PC-9 (cell line): ENCODE measurements at places on chromosomes 13 and 19.

DNA sequence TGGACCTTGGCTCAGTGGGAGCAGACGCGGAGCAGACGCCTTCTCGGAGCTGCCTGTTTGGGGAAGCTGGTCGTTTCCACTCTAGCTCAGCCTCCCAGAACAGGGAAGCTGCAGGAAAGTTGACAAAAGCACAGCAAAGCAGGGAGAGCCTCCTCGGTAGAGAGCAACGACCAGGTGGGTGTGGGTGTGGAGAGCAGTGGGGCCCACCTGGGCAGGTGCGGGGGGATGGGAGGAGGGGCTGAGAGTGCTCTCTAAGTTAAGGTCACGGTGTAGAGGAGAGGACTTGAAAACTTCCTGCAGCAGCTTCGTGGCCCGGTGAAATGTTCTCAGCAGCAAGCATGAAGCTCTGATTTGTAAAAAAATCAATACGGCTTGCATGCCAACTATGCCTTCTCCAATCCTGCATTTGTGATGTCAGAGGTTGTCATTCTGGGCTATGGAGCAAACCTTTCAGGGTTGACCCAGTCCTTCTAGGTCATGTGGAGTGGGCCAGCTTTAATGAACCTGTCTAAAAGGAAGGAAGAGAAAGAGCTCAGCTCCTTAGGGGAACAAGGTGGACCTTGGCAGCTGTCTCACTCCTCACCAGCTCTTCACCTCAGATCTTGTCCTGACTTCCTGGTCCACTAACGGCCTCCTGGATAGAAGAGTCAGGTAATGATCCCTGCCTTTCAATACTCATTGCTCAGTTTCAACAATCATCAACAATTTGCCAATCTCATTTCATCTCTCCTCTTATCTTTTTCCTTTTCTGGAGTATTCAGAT is 85.8 kb upstream of the UBL3 start:
- DNase-seq, result peak; percentile 24

- DNase-seq, result no peak
These were observed 2020.6 kb upstream of the PCDH20 start for GRCh38 chr13:63436325-63436668.

DNA sequence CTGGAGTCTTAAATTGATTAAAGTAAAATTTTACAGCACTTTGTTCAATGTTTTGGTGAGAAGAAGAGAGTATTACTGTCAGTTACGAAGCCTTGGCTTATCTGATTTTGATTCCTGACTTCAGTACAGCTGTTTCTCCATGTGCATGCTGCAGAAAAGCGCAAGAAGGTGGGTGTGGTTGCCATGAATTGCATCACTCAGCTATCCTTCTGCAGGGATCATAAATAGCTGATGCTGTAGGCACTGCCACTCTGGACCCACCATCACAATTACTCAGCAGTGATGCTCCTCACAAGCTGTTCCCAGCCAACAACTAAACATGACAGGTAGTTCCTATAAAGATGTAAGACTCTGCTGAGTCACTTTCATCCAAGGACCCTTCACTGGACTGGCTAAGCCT is 321.2 kb downstream of the IRS2 start:
- no peak for DNase-seq

DNA sequence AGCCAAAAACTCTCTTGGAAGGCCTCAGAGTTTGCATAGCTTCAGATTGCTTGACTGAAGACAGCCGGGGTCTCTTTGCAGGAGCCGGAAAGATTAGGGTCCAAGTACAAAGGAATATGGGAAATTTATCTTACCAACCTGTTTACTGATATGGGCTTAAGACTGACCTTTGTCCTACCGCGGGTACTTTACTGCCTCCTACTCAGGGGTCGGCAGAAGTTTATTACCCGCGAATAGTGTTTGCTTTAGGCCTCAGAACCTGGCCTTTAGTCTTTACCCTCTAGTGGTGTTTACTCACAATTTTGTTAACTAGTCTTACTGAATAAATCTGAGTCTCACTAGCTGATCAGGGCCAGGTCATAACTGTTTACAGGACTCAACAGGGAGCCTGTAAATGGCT is 765.4 kb upstream of the SPRY2 start:
- no peak for DNase-seq

DNA sequence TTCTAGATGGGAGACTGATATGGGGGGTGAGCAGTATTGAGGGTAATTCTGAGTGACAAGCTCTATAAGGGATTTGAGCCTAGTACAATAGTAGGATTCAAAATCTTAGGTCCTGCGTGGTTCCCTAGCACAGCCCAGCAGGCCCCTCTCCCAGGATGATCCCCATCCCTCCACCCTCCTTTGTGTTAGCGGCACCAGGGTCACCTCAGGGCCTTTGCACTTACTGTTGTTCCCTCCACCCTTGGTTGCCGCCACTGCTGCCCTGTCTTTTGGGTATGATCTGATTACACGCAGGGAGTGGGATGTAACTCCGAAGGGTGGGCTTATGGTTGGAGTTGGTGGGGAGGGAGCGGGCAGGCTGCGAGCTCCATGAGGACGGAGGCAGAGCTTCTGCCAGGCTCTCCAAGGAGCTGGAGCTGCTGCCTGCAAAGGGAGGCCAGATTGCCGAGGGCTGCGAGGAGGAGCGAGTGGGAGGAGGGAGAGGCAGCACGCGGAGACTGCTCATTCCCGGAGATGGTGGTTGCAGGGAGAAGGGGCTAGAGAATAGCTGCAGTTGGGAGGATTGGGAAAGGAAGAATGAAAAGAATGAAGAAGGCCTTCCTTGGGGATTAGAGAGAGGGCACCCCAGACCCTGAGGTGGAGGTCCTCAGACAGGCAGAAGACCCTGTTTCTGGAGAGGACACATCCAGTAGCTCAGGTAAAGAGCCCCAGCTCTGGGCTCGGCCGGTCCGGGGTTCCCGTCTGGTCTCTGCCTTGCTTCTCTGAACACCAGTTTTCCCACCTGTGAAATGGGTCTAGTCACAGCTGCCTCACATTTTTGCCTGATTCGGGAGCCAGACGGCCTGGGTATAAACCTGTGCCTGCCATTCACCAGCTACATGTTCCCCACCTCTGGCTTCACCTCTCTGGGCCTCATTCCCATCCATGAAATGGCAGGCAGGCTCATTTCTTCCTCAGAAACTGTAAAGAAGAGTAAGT is 5.2 kb downstream of the NACC1 start:
- no peak for DNase-seq

DNA sequence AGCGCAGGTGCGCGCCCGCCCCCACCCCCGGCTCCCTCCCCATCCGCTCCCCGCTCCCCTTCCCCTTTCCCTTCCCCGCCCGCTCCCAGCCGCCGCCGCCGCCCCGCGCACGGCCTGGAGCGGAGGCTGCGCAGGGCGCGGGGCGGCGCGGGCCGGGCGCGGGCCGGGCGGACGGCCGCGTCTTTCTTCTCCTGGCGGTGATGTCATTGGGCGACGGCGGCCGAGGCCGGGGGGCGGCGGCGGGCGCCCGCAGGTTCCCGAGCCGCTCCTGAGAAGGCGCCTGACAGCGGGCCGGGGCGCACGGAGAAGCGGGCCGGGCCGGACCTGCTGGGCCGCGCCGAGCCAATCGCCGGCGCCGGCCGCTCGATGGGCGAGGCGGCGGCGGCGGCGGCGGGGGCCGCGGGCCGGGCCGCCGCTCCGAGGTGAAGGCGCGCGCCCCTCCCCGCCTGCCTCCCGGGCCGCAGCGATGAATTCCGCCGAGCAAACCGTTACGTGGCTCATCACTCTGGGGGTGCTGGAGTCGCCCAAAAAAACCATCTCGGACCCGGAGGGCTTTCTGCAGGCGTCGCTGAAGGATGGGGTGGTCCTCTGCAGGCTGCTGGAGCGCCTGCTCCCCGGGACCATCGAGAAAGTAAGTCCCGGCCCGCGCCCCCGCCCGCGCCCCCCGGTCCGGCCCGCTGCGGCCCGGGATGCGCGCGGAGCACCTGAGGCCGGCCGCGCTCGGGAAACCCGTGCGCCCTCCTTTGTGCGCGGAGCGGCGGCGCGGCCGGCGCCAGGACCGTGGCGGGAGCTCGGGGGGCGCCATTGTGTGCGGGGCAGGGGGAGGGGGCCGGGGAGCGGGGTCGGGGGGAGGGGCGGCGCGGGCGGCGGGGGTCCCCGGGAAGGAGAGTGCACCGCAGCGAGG is at the start of gene ARHGEF7:
ARHGEF7 (plus strand) TSS at position 250 of the 904 bp plus-strand sequence; CDS start at position 467, 217 bp downstream.
- DNase-seq, result no peak

DNA sequence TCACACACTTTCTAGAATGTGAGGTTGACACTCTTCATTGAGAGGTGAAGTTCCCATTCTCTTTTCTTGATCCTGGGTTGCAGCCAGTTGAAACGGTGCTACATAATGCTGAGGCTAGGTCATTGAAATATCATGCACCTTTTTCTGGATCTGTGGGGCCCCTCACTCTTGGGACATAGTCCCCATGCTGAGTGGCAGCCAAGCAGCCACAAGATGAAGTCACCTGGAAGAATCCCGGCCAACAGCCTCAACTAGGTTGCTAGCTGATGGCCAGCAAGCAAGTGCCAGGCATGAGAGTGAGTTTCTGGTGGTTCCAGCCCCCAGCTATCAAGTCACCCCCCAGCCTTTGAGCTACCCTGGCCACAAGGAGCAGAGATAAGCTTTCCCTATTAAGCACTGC is 148.5 kb upstream of the TSHZ3 start:
- DNase-seq, result no peak
